SHP77 (cell line): ENCODE measurements at places on chromosomes 2 and 18.

GRCh38 chr2:181074457-181074856, 94.1 kb downstream of the UBE2E3 start:
- no peak for DNase-seq

DNA sequence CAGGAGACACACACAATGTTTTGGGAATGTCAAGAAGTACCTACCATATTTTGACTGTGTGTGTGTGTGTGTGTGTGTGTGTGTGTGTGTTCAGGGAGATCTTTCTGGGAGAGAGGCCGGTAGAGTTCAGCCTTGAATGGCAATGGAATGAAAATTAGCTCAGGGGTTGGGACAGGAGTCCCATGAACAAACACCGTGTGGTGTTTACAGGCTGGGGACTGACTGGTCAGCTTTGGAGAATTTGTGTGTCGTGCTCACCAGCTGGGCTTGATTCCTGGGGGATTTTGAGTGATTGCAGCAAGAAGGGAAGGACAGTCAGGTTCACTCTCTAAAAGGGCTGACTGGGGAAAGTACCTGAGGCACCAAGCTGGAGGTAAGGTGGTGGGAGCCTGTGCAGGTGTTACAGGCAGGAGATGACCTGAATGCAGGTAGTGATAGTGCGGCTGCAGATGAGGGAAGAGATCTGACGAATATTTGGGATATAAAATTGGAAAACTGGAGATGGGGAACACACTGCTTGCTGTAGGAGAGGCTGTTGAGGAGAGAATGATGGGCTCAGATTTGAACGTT, 2.5 kb upstream of the ADNP2 start:
- no peak for DNase-seq

- no peak for DNase-seq
Observed at GRCh38 chr2:59399126-59399525, 1154.3 kb downstream of the BCL11A start.

- no peak for DNase-seq
Observed at GRCh38 chr2:210199854-210200253, 25.4 kb downstream of the ACADL start.

DNA sequence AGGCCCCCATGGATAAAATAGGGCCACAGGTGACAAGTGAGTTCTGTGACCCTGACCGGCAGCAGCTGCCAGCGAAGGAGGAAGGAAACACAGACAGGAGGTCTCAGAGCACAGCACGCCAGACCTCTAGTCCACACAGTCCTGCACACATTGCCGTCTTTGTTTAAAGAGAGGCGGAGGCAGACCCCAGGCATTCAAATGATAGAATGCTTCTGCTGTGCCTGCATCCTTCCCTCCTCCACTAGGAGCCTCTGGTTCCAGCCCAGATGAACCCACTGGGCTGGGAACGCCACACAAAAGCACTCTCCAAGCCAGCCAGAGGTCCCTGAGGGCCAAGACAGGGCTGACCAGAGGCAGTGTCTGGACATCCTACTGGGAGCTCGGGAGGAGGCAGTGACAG, 118.7 kb downstream of the KLHL29 start:
- DNase-seq, result no peak

DNA sequence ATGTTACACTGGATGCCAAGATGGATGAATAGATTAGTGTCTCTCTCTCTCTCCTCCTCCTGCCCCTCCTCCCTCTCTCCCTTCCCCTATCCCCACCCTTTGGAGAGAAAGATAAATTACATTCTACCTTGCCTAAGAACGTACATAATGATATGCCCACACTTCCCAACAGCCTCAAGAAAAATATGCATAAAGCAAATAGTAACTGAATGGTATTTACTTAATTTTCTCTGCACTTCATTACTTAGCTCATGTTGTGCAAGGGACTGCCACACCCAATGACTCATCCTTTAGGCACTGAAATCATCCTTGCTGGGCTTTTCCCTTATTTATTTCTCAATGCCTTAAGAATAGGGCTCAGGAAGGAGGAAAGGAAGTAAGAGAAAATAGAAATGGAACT, 137.3 kb upstream of the PID1 start:
- peak; percentile 18 for DNase-seq

DNA sequence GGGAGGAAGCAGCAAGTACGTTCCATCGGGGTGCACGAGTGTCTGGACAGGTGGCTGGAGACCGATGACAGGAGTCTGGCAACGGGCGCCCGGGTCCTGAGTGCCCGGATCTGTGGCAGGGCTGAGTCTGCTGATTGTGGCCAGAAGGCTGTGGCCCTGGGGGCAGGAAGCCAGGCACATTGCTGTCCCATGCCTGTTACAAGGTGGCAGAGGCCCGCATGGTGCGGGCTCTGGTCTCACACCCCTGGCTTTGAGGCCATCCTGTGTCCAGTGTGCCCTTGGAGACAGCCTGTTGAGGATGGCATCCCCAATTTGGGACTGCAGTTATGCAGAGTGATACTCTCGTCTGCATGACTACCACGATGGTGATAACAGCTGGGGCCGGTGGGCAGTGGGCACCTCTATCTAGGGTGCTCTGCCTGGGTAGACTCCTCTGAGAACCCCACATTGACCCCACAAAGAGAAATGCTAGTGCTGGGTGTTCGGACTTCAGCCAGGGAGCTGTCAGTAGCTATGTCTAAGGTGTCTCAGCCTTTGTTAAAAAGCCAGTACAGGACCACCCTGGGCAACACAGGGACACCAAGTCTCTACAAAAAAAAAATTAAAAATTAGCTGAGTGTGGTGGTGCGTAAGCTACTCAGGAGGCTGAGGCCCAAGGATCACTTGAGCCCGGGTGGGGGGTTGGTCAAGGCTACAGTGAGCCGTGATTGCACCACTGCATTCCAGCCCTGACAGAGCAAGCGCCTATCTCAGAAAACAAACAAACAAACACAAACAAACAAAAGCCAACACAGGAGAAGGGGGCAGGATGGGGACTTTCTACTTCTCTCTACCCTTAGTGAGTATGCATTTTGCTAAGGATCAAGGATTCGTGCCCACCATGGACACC, 88.3 kb downstream of the RHOB start:
- DNase-seq, result no peak

DNA sequence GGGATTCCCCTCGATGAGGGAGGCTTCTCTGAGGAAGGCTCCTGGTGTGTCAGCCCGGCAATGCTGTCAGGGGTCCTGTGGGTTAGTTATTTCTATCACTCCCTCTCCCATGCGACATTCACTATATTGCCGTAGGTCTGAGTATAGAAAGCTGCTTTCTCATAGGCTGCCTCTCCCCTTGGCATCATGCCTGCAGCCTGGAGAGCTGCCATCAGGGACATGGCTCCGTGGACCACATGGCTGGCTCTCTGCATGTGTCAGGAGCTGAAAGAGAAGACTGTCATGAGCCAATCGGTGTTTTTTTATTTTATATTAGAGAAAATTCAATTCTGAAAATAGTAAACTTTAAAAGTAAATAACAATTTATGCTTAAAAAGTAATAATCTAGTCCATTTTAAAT, 198.0 kb downstream of the CDH20 start:
- DNase-seq, result peak; percentile 24

DNA sequence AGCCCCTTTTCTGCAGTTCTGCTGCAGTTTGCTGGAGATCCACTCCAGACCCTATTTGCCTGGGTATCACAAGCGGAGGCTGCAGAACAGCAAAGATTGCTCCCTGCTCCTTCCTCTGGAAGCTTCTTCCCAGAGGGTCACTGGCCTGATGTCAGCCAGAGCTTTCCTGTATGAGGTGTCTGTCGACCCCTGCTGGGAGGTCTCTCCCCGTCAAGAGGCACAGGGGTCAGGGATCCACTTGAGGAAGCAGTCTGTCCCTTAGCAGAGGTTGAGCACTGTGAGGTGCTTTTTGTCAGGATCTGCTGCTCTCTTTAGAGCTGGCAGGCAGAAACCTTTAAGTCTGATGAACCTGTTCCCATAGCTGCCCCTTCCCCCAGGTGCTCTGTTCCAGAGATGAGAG, 42.0 kb upstream of the MYL1 start:
- no peak for DNase-seq

DNA sequence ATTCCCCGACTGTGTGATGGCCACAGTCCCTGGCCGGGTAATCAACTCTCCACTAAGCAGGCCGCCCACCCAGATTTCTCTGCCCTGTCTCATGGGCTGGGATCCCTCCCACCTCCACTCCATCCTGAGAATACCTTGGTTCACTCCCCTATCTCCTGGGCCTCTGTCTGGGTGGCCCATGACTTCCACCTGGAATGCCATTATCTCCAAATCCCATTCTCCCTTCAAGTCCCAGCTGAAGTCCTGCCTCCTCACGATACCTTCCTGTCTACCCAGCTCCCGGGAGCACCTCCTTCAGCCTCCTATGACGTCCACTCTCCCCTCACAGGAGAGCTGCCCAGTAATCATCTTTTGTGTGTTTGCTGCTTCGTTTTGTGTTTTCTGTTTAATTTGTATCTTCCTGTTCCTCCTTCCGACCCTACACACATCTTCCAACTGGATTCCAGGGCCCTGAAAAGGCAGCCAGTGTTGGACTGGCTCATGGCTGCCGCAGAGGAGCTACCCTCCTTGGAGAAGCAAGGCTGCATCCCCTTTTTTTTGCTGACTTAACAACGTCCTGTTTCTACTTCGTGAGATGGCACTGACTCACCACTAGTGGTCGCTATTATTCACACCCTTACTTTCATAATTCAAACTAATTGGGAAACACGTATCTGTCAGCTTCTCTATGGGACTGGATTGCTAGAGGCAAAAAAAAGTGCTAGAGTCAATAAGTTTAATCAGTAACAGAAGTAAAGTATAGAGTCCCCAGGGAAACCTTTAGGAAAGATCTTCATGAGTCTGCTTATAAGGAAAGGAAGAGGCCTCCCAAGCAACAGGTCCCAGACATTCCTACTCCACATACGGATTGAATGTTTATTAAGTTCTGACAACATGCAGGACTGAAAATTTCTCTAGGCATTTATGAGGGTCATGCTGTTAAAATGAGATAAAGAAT, 171.9 kb upstream of the GATA6 start:
- DNase-seq, result no peak

GRCh38 chr2:28035816-28036215, 145.3 kb downstream of the BABAM2 start:
- no peak for DNase-seq

DNA sequence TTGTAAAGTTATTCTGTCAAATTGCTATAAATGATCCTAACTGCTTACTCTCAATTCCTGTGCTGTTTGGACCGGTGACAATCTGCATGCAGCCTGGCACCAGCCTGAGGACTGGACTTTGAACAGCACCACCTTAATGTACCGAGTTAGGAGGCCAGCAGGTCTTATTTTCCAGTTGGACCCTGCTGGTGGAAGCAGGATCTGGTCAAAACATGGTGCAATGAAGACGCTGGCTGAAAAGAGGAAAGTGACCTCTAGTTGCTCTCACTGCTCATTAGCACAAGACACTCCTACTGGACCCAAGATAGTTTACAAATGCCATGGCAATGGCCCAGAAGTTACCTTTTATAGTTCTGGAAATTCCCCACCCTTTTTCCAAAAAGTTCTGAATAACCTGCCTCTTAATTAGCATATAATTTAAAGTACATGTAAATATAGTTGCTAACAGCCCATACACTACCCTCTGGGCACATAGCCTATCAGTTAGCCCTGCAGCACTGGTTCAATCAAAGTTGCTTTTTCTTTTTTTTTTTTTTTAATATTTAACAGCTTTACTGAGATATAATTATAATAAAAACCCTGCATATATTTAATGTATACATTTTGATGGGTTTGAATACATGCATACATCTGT, 35.8 kb downstream of the RBKS start:
- no peak for DNase-seq

DNA sequence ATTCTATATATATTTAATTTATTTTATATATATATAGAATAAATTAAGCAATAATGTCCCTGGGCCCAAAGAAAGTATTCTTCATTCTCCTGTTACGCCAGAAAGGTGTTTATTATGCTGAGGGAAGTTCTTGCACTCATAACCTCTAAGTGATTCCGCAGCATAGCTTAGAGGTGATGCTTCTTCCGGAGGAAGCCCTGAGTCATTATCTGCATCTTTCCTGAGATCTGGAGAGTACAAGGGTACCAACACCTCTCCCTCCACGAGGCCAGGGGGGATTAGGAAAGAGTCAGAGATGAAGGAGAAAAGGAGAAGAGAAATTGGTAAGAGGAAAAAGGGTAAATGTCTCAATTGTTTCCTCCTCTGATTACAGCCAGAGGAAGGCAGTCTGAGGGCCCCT, 43.1 kb upstream of the RTN4 start:
- DNase-seq, result no peak

- DNase-seq, result no peak
Observed at GRCh38 chr18:6744816-6745455, 15.4 kb downstream of the ARHGAP28 start.

- DNase-seq, result peak; percentile 69
Observed at GRCh38 chr2:51490576-51491234, 458.8 kb upstream of the NRXN1 start.

- no peak for DNase-seq
Observed at GRCh38 chr2:55391155-55391554, 28.5 kb downstream of the CCDC88A start.

GRCh38 chr2:121998751-121999150, 243.3 kb downstream of the TSN start:
- no peak for DNase-seq

- no peak for DNase-seq
Observed at GRCh38 chr2:55550368-55551102, 31.0 kb downstream of the CFAP36 start.

DNA sequence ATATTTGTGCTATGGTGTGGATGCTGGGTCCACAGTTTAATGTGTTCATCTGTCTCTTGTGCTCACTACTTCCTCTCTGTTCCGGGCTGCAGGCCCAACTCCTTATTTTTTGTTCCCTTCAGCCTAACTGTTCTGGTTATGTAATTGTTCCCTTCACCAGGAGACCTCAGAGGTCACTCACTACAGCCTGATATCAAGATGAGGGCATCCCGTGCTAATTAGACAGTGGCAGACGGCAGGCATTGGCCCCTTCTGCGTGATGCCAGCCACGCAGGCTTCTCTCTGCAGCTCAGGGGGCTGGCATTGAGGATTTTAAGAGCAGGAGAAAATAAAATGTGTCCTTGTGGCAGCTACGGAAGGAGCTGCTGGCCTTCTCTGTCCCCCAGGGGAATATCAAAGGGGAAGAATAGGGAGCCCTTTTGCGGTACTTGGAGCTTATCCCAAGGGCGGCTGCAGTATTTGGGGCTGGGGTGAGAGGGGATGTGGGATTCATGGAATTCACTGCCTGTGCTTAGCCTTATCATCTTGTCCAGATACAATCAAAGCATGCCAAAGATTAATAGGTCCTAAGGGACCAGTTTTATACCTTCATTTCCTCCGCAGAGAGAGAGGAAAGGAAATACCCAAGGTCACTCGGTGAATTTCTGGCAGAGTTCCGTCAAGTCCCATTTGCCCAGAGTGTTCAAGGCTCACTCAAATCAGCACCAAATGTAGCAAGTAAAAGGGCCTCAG, 53.3 kb upstream of the TRIB2 start:
- no peak for DNase-seq

GRCh38 chr2:26925100-26925791, 45.2 kb upstream of the MAPRE3 start:
- no peak for DNase-seq

GRCh38 chr18:78647018-78647417, 332.6 kb upstream of the SALL3 start:
- no peak for DNase-seq
